MV-4-11 (cell line): ENCODE measurements at places on chromosomes 5 and 9.

GRCh38 chr9:13860946-13861640 lies 452.8 kb downstream of the NFIB start:
- DNase-seq = no peak

GRCh38 chr9:93114169-93114983 lies 18.4 kb downstream of the CARD19 start:
- DNase-seq = peak; percentile 60

- DNase-seq = no peak
These were observed 226.0 kb upstream of the DMAC1 start for GRCh38 chr9:8025551-8025950.

DNA sequence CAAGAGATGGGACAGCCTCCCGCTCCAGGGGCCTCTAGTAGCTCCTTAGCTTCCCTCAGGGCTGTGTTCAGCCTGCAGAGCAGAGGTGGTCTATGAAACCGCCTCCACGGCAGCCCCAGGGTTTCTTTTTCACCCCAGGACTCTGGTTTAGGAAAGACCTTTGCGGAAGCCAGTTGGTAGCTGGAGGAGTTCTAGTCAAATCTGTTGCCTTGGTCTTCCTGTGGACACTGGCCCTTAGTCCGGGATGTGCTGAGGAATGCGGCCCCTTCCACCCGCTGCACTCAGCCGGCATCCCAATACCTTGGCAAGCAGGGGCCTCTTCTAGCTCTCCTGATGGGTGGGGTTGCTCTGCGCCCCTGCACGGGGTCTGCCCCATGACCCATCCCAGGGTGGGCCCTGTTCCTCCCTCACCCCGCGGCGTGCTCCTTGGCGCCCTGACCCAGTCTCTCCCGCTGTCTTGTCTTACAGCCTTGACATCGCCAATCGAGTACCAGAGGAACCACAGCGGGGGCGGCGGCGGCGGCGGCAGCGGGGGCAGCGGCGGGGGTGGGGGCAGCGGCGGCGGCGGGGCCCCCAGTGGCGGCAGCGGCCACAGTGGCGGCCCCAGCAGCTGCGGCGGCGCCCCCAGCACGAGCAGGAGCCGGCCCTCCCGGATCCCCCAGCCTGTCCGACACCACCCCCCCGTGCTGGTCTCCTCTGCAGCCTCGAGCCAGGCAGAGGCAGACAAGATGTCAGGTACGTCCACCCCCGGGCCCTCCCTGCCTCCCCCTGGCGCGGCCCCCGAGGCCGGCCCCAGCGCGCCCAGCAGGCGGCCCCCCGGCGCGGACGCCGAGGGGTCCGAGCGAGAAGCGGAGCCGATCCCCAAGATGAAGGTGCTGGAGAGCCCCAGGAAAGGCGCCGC lies 94.3 kb upstream of the OTULINL start:
- DNase-seq = no peak

GRCh38 chr9:115142517-115143270 lies 24.7 kb upstream of the TNC start:
- no peak for DNase-seq

DNA sequence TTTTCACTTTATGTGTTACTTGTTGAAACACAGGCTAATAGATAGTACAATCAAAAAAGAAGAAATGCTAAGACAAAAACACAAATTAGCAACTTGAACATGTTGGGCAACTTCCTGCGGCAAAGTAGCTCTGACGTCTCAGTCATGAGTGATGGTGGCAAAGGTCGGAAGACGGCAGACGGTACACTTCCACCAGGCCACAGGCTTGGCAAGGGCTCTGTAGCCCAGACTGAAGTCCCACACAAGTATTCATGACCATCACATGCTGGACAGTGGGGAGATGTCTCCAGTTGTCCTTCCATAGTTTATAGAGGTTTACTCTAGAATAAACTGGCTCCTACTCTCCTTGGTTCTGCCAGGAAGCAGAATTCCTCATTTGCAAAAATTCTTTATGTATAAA lies 831.3 kb downstream of the MTRR start:
- DNase-seq = no peak

DNA sequence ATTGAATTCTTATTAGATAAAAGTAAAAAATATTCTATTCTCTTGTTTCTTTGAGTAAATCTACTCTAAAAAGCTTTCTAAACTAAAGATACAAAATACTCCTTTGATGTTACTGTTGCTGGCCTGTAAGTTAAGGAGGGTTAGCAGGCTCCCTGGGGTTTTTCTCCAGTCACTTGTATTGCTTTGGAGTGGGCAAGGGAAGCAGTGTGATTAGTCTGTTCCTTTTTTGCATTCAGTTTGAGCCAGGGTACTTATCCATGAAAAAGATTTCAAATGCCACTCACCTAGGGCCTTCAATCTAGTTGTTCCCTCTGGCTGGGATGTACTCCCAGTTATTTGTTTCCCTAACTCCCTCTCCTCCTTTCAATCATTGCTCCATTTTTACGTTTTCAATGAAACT lies 256.2 kb upstream of the SMC2 start:
- DNase-seq = no peak

- DNase-seq = no peak
These were observed 191.1 kb downstream of the BNC2 start for GRCh38 chr9:16679327-16679821.

GRCh38 chr9:124353166-124353768 lies 62.0 kb downstream of the PSMB7 start:
- no peak for DNase-seq

GRCh38 chr5:57172466-57173318 lies 1.2 kb upstream of the GPBP1 start:
- no peak for DNase-seq

DNA sequence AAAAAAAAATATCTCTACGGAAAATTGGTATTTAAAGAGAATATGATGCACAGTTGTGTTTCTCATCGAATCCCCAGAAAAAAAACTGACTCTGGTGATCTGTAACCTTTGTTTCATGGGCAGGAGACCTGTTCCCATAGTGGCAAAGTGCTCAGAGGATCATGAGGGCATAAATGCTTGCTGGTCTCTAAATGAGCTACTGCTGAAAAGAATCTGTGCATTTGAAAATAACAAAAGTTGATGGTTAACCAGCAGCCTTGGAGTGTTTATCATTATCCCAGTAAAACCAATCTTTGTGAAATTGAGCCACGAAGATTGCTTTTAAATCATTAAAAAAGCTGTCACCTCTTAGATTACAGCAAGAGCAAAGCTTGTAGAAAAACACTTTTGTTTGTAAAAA lies 775.4 kb downstream of the MTRR start:
- no peak for DNase-seq

DNA sequence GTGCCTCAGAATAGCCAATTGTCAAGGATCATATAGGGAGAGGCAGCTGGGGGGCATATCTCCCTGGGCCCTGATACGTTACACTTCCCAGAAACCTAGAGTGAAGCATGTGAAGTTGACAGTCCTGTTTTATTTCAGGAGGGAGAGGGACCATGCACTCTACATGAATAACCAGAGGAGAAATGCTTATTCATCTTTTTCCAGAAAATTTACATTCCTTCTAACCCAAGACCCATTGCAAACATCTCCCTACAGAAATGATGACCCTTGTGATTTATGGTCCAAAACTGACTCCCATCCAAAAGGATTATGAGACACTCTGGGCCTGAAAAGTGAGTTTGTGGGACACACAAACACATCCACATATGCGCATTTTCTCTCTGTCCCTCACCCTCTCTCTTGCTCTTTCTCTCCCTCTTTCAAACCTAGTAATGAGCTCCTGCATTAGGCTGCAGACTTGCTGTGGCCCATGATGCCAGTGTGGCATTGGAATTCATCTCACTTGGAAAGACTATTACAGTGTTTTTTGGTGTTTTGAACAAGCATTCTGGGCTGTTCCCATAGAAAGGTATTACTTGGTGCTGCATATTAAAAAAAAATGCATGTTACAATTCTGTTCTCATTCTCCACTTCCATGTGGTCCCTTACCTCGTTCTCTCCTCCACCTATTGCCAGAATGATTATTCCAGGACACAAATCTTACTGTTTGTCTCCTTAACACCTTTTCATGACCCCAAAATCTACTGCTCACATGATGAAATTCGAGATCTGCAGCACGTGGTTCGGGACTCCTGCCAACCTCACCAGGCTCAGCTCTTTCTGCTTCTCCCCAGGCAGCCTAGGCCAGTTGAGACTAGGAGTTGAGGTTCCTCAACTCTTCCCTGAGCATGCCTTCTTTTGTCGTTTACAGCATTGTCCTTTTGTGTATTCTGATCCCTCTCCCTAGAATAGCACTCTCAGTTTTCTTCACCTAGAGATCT lies 451.3 kb upstream of the KLF4 start:
- DNase-seq = no peak

GRCh38 chr9:99253134-99253533 lies 31.1 kb downstream of the SEC61B start:
- no peak for DNase-seq

DNA sequence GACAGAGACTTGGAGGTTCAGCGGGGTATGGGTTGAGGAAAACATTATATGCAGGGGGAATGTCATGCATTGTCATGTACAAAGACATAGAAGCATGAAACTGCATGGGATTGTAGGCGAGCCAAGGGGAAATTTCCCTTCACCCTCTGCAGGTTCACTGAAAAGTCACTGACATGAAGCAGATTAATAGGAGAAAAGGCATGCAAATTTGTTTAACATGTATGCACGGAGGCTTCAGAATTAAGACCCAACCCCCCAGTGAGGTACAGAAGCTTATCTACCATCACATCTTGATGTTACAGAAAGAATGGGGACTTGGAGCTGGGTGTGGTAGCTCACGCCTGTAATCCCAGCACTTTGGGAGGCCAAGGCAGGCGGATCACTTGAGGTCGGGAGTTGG lies 18.5 kb downstream of the NIM1K start:
- DNase-seq = no peak

GRCh38 chr9:127918183-127919107 lies 1.6 kb upstream of the ST6GALNAC4 start:
- DNase-seq = no peak

DNA sequence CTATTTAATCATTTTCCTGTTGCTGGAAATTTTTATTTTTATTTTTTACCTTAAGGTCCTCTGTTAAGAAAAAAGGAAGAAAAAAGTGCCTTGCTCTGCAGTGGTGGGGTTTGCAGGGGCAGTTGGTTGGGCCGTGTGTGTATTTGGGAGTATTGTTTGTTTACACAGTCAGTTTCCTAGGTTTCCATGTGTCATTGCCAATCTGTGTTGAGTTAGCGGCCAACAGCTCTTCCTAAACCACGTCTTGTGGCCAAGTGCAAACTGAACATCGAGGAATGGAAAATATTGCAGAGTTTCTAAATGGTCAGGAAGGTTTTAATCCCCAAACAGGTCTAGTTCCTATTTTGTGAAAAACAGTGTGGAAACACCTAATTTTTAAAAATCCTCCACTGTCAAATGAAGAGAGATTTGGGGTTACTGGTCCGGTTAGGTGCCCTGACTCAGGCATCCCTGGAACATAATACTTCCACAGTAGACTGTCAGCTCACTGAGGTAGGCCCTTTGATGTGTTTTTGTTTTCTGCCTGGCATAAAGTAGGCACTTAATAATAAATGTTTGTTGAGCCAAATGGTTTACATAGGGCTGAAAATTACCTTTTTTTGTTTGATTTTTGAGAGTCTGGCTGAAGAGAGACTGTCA lies 37.0 kb downstream of the MAMDC2 start:
- peak; percentile 79 for DNase-seq

- DNase-seq = peak; percentile 14
These were observed 3.4 kb downstream of the PDLIM4 start for GRCh38 chr5:132260714-132261551.

GRCh38 chr5:150623152-150623877 lies 17.1 kb upstream of the SYNPO start:
- no peak for DNase-seq

GRCh38 chr5:68222310-68222709 lies 6.8 kb downstream of the PIK3R1 start:
- DNase-seq = no peak

DNA sequence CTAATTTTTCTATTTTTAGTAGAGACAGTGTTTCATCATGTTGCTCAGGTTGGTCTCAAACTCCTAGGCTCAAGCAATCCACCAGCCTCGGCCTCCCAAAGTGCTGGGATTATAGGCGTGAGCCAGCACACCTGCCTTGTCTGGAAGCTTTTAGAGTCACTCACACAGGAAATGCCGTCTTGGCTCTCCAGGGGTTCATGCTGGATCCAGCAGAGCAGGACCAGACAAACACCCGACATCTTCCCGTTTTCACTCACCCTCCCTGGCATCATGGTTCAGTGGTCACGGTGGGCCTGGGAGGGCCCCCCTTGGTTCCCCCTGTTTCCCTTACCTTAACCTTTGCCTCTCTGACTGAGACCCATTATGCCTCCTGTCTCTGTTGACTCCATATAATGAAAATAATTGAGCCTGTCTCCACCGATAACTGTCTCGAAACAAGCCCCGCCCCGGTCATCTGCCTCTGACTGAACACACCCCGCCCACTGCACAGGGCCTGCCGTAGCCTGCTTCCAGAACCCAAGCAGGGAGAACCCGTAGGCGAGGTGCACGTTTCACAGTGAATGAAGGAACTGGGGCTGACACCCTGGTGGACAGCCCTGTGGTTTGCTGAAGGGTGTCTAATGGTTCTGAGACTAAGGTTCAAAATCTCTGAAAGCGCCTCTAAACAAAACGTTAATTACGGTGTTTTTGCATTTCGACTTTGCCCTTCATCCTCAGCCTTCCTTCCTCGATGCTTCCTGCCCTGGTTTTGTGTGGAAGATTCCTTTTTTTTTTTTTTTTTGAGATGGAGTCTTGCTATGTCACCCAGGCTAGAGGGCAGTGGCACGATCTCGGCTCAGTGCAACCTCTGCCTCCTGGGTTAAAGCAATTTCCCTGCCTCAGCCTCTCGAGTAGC lies 39.7 kb upstream of the SPRY4 start:
- no peak for DNase-seq

DNA sequence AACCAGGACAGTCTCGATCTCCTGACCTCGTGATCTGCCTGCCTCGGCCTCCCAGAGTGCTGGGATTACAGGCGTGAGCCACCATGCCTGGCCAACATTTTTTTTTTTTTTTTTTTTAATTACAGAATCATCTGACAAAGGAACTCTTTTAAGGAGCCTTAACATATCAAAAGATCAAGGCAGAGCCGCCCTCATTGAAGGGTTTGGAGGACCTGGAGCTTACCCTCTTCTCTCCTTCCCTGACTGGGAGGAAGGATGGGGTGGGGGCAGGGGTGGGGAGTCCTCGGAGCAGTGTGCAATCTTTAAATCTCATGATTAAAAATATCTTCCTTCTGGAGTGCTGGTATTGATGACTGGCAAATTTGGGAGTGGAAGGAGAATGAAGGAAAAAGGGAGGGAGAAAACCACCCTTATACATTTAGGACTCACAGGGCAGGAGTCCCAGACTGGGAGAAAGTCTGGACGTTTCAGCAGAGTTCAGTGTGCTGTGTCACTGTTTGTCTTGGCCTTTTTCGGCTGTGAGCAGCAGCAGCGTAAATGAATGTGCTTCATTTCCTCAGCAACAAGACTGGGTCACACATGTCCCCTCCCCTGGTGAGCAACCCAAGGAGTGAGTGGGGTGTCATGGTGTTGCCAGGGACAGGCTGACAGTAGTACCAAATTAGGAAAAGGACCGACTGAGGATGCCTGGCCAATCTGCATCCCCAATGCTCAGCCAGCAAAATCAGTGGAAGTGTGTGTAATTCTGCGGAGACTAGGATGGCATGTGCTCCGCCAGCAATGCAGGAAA lies 115.3 kb upstream of the BNC2 start:
- no peak for DNase-seq

GRCh38 chr5:160959804-160960203 lies 107.8 kb upstream of the ATP10B start:
- DNase-seq = no peak
